ENCODE measurements at places on chromosomes 13 and 19.

DNA sequence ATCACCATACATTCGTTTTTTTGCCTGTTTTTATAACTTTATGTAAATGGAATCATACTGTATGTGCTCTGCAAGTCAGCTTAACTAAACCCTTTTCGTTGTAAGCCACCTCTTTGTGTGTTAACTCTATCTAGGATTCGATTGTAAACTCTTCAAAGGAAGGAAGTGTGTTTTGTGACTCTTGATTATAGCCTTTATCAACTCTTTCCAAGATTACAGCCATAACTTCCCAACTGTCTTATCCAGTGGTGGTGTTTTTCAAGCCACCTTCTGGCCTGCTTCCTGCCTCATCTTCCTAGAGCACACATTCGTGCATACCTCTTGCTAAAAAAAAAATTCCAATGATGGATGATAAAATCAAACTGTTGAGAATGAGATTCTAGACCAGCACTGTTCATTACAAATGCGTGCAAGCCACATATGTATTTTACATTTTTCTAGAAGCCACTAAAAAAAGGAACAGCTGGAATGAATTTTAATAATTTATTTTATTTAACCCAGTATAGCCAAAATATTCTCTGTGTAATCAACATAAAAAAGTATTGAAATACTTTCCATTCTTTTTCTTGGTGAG lies 12.0 kb upstream of the FBXL3 start:
- DNase-seq = no peak

- DNase-seq = no peak
These were observed 540.6 kb upstream of the SPRY2 start for GRCh38 chr13:80881495-80881894.

DNA sequence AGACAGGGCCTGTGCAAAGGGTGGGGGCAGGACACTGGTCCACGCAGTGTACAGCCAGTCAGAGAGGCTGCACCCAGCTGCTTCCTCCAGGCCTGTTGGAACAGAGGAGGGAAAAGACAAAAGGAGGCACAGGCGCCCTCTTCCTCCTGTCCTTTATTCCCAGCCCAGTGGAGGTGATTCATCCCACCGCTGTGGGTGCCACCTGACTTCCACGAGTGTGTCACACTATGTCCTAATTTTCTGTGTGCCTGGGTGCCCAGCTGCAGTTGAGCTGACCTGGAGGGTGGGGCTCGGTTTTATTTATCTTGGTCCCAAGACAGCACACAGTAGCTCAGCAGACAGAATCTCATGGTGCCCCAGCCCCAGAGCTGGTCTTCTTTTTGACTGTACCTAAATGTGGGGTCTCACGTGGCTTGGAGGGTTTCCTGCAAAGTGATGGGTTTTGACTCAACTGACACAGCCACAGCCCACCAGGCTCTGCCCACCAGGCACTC lies 9.0 kb downstream of the EPS15L1 start:
- DNase-seq = no peak

DNA sequence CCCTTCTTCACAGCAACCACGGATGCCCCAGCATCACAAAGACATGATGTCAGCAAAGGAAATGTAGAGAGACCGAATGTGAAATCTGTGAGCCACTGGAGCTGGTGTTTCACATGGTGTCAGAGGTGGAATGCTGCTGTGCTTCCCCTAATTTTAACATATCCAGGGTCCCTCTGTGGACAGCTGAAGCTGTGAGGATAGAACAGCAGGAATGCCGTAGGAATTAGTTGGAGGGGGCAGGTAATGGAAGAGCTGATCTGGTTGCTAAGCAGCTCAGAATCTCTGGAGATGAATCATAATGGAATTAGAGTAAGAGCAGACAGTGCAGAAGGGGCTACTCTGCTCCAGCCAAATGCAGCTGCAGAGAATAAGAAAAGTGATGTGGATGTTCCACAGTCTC lies 68.9 kb upstream of the ZNF835 start:
- no peak for DNase-seq

- DNase-seq = no peak
These were observed 12.4 kb upstream of the CD22 start for GRCh38 chr19:35316560-35316959.

GRCh38 chr13:23796551-23796950 lies 92.6 kb downstream of the MIPEP start:
- DNase-seq = no peak

GRCh38 chr19:48466561-48467325 lies 2.4 kb upstream of the CYTH2 start:
- no peak for DNase-seq

- no peak for DNase-seq
These were observed 6.2 kb downstream of the PTH2 start for GRCh38 chr19:49417088-49417487.

DNA sequence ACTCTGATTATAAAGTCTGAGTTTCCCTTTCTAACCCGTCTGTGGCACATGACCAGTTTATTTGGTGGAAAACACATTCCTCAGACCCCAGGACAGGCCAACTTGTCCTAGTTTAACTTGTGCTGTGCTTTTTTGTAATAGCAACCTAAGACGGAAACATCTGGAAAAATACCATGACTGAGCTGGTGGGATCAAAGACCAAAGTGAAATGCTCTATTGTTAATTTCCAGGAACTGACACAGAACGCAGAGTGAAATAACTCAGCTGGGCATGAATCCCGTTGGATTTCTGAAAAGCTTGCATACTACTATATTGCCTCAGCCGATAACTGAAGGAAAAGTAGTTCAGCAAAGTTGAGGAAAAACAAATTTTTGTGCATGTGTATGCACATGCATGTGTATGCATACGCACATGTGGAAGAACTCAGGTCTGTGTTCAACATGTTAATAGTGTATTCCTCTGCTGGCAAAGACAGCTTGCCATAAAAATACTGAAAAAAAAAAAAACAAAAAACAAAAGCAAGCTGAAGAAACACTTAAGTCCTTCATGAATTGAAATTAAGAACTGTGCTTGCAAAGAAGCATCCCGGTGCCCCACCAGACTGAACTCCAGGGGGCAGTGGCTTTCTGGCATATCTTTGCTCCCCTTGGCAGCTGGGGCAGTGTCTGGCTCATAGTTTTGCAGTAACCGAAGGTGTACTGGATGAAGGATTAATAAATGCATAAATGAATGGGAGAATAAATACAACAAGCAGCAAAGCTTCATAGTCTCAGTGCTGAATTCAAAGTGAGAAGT lies 187.8 kb downstream of the LHFPL6 start:
- peak; percentile 7 for DNase-seq

DNA sequence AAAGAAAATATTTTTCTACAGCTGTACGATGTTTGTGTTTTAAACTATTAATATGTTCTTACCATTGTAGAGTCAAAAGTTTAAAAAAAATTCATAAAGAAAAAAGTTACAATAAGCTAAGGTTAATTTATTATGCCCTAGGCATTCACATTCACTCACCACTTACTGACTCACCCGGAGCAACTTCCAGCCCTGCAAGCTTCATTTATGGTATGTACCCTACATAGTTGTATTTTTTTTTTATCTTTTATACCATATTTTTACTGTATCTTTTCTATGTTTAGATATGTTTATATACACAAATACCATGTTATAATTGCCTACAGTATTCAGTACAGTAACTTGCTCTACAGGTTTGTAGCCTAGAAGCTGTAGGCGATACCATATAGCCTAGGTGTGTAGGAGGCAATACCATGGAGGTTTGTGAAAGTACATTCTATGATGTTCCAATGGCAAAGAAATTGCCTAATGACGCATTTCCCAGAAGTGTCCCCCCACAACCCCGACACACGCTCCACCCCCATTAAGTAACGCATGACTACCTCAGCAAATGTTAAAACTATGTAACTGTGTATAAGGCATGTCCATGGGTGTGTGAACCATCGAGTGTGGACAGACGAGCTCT lies 60.4 kb downstream of the SLITRK6 start:
- DNase-seq = no peak

DNA sequence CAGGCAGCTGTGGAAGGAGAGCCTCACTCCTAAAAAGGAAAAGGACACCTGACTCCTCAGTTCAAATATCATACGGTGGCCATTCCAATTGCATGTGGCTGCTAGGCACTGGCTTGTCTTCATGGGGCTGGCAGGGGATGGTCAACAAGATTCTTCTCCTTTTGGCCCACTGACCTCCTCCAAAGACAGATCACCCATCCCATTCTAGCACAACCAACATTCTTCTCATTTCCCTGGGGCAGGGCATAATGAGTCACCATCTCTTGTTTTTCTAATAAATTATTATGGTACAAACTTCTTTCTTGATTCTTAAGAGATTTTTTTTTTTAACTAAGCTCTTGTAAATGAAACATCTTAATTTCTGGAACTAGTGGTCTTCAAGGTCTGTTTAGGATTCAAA lies 136.7 kb upstream of the NBEA start:
- DNase-seq = no peak

All from stimulated activated CD4-positive, alpha-beta T cell treated with anti-CD3 and anti-CD28 coated beads, Interleukin-15, amount 100 ng/mL, for 24 hours (primary cell).